Lung microvascular endothelial cell (primary cell): ENCODE measurements at places on chromosomes 1 and 21.

- no peak for DNase-seq
These were observed 131.6 kb upstream of the ETV3 start for GRCh38 chr1:157269656-157270375.

- peak; percentile 71 for DNase-seq
These were observed 3.8 kb downstream of the RNF186 start for GRCh38 chr1:19811206-19811851.

DNA sequence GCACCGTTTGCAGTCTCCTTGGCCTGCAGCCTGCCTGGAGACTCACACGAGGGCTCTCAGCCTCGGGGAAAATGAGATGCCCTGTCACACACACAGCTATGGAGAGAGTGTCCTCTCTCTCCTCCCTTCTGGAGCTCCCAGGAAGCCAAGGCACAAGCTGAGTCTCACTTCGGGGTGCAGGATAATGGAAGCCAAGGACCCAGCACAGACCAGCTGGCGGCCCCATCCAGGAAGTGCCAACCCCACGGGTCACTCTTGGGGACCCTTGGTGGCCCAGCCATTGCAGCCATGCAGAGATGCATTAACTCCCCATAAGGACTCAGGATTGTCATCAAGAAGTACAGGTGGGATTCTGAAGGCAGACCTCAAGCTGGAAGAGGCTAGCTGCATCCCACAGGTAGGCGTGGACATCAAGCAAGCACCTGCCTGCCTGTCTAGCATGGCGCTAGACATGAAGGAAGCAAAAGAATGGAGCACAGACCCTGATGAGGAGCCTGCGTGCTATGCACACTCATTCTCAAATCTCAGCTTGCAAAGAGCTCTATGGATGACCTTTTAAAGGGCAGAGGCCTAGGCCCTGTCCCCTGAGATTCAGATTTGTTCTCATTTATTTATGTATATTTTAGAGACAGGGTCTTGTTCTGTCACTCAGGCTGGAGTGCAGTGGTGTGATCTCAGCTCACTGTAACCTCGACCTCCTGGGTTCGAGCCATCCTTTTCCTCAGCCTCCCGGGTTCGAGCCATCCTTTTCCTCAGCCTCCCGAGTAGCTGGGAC, 49.9 kb downstream of the IRF2BP2 start:
- no peak for DNase-seq

- no peak for DNase-seq
These were observed 35.1 kb downstream of the LRRC38 start for GRCh38 chr1:13478692-13479091.

DNA sequence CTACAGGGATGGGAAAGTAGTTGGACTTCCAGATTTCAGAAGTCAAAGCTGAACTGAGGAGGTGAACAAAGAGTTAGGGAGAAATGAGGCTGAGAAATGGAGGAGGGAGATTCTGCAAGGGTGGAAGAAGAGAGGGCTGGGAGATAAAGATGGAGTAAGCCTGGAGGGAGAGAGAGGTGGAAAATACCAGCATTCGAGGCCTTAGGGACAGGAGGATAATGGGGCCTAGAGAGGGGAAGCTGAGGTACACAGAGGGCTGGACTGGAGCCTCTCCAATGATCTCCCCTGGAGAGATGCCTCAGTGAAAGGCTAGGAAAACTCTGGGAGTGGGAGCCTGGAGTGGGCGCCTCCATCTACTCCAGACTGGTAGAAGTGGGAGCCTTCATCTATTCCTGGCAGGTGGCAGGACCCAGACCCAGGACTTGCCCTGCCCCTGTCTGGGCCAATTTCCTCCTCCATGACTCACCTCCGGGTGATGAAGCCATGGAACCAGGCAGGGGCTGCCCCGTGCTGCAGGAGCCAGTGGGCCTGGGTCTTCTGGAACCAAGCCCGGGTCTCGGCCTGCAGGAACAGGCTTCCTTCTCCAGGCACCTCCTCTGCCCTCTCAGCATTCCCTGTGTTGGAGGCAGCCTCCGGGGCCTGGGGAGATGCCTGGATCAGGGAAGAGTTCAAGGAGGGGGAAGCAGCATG, 1.9 kb downstream of the SH2D2A start:
- DNase-seq = peak; percentile 46

- DNase-seq = no peak
These were observed 635 bp upstream of the MMEL1 start for GRCh38 chr1:2633366-2633935.

DNA sequence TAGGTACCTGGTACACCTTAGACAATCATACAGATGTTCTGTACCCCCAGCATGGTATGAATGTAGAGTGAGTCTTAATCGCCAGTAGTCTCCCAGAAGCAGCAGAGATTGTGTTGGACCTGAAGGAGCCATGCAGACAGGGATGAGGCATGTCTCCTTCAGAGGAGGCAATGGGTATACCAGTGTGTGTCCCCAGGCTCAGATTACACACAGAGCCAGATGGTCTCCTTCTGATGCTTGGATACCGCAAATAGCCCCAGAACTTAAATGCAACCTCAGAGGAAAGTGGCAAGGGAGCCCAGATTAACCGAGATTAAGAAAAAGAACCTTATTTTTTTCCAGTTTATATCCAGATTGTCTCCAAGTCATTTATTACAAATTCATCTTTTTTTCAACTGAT, 96.8 kb upstream of the C21orf91 start:
- DNase-seq = no peak
